ENCODE measurements at places on chromosomes 13 and 19.

DNA sequence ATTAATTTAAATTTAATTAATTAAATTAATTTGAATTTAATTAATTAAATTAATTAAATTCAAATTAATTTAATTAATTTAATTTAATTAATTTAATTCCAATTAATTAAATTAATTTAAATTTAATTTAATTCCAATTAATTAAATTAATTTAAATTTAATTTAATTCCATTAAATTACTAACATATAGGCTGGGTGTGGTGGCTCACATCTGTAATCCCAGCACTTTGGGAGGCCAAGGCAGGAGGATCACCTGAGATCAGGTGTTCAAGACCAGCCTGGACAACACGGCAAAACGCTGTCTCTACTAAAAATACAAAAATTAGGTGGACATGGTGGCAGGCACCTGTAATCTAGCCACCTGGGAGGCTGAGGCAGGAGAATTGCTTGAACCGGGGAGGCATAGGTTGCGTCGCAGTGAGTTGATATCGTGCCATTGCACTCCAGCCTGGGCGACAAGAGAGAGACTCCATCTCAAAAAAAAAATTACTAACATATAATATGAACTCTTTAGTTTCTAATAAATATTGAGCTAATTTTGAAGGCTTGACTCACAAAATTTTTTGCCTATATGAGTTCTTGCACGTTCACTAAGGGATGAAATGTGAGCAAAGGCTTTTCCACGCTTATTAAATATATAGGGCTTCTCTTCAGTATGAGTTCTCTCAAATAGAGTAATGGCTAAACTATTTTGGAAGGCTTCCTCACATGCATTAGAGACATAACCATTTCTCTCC, 9.0 kb upstream of the USP29 start:
- no peak for DNase-seq

DNA sequence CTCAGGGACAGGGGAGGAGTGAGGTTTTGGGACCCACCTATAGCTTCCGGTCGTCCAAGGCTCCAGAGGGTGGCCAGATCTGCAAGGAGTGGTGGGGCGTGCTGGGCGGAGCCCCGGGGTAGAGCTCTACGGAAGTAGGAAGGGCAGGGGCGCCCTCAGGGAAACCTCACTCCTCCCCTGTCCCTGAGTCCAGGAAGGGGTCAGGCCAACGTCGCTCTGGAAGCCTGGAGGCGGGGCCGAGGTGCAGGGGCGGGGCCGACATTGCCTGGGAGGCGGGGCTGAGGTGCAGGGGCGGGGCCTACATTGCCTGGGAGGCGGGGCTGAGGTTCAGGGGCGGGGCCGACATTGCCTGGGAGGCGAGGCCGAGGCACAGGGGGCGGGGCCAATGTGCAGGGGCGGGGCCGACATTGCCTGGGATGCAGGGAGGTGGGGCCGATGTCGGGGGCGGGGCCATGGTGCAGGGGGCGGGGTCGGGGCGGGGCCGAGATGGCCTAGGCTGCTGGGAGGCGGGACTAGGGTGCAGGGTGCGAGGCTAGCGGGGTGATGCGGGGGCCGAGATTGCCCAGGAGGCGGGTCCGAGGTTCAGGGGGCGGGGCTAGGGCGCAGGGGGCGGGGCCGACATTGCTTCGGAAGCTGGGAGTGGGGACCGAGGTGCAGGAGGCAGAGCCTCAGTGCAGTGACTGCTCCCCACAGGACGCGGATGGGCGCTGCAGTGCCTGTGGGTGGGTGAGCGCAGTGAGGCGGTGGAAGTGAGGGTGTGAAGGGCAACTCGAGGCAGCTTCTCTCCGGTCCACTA, 4.9 kb upstream of the PALM start:
- peak; percentile 97 for DNase-seq

DNA sequence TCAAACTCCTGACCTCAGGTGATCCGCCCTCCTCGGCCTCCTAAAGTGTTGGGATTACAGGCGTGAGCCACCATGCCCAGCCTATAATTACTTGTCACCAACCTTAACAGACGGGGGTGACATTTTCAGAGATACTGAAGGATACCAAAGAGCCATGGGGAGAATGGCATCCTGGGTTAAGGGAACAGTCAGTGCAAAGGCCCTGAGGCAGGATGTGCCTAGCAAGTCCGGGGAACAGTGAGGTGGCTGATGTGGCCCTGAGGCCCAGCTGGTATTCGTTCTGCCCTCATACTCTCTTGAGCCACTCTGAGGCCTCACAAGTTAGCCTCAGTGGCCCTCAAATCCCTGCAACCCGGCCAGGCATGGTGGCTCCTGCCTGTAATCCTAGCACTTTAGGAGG, 15.0 kb upstream of the ANGPTL8 start:
- DNase-seq, result no peak

- peak; percentile 86 for DNase-seq
These were observed 9.1 kb downstream of the LYL1 start for GRCh38 chr19:13093407-13094105.

DNA sequence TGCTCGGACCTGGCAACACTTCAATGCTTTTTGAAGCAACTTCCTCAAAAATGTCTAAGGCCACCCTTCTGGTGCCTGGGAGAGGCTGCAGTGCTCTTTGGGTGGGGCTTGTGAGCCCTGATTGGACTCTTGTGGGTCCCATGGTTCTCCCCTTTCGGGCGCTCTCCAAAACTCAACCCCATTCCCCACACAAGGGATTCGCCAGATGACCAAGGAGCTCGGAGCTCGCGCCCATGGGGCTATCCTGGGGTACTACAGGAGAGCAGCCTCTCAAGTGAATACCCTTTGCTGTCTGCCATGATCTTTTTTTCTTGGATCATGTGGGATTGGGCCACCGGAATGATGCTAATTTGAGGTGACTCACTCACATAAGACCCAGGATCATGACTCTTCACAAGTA, 29.7 kb upstream of the KL start:
- no peak for DNase-seq

DNA sequence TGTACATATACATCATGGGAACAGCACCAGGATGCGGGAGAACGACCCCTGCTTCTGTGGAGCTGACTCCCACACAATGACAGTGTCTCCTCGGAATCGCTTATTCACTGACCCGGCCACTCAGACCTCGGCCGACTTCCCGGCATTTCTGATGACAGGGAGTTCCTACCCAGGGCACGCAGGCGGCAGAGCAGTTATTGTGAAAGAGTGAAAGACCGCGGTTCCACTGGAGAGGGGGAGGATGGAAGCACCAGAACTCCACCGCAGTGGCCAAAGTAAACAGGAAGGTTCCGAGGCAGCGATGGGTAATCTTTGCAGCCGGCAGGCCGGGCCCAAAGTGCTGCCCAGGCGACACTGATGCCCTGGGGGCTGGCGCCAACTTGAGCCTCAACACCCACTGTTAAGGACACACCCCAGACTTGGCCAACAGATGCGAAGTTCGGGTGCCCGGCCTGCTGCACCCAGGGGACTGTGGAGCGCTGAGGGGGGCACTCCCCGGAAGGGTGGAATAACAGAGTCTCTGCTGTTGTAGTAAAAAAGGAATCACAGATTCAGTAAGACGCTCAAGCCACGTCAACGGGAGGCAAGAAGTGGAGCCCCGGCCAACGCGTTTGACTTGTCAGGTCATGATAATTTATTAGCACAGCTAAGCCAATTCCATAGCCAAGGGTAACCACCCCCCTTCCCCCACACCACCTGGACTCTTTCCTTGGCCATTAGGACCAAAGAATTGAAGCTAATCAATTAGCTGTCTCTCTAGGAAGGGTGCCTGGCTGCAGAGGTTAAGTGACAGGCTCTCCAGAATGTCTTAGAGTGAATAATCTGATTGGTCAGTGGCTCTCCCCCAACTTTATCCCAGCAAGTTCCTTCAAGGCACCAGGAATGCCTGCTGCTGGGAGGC, 5.8 kb downstream of the MLLT1 start:
- peak; percentile 92 for DNase-seq

Data from suppressor macrophage treated with lipopolysaccharide for 1 hour (primary cell).